ENCODE measurements at places on chromosomes 6 and 20. TPM values are rescaled to one million over a fixed set of nuclear protein-coding genes. Genes with fewer than 3 reads are reported as not detected.

The ZNF165 gene
- 5.3 TPM for total RNA-seq

DNA sequence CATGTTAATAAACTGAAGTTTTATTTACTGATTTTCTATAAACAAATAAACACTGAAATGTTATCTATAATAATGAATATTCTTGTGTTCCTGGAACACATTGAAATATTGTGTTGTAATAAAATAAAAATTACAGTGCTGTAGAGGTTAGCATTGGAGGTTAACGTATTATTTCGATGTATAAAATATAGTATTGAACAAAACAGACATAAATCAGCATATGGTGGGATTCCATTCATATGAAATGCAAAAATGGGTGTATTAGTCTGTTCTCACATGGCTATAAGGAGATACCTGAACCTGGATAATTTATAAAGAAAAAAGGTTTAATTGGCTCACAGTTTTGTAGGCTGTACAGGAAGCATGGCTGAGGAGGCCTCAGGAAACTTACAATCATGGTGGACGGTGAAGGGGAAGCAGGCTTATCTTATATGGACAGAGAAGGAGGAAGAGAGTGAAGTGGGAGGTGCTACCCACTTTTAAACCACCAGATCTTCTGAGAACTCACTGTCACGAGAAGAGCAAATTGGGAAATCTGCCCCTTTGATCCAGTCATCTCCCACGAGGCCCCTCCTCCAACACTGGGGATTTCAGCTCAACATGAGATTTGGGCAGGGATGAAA is 24.6 kb upstream of the BMP6 start:
- no peak for DNase-seq

- DNase-seq = no peak
Measured at GRCh38 chr6:105363100-105363754, 39.7 kb downstream of the PREP start.

GRCh38 chr20:31824554-31825313 is 5.6 kb downstream of the MYLK2 start:
- DNase-seq = no peak

Data from colonic mucosa (tissue), 4 donors.